ENCODE measurements at places on chromosomes 13 and 19.

GRCh38 chr19:52938761-52939160 is 15.5 kb upstream of the ZNF888 start:
- DNase-seq, result no peak

DNA sequence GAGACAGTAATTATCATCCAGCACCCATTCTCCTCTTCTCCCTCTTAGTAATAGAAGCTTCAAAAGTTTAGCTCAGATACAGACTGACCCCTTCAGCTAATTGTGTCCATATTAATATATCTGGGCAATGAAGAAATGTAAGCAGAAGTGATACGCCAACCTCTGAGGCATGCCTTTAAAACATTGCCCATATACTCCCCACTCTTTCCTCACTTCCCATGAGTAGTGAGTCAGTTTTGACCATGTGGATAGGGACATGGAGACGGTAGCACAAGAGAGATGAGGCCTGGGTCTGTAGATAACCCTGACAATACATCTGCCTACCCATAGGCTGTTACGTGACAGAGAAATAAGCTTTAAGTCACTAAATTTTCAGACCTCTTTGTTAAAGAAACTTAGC is 147.6 kb downstream of the KCTD12 start:
- no peak for DNase-seq

DNA sequence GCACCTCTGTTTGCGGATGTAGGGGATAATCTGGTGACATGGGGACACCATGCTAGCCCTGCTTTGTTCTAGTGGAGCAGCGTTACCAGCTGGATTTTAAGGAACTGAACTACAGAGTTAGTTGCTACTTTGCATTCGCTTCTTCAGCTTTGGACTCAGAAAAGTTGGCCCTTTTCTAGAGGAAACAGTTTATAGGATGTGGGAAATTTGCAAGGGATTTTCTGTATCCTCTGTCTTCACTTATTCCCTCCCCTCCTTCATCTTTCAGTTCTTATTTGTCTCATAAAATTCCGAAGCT is 2.1 kb downstream of the GATAD2A start:
- no peak for DNase-seq

GRCh38 chr19:18542941-18543813 is at the start of gene FKBP8:
Gene FKBP8 (minus strand): TSS chr19:18543573. CDS start chr19:18541970, 1,603 bp downstream.
- peak; percentile 96 for DNase-seq

GRCh38 chr13:67520886-67521285 is 290.8 kb upstream of the PCDH9 start:
- DNase-seq, result no peak

DNA sequence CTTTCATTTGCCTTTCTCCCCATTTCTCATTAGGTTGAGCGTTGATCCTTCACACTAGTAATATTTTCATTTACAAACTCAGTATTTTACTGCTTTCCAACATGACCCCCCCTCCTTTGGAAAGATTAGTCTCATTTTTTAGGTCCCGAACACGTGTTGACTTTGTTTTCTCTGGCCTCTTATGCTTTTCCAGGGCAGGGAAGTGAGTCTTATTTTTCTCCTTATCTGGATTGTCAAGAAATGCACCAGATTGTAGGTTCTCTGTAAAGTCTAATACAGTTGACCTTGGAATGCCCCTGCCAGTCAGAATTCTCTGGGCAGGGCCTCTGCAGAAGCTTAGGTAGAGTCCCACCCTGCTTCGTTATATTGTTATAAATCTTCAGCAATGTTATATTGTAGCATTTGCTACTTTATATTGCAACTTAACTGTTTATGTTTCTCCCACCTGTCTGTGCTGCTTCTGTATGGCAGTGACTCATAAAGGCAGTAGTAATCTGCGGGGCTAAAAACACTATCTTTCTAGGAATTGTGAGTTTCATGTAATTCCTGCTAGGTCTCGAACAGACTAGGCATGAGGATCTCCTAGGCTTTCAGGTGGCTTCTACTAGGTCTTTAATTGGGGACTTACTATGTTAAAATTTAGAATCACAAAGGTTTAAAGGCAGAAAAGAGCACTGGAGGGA is 2.0 kb downstream of the TDRD3 start:
- DNase-seq, result peak; percentile 9

GRCh38 chr13:39588384-39588783 is 14.6 kb downstream of the LHFPL6 start:
- DNase-seq, result no peak

DNA sequence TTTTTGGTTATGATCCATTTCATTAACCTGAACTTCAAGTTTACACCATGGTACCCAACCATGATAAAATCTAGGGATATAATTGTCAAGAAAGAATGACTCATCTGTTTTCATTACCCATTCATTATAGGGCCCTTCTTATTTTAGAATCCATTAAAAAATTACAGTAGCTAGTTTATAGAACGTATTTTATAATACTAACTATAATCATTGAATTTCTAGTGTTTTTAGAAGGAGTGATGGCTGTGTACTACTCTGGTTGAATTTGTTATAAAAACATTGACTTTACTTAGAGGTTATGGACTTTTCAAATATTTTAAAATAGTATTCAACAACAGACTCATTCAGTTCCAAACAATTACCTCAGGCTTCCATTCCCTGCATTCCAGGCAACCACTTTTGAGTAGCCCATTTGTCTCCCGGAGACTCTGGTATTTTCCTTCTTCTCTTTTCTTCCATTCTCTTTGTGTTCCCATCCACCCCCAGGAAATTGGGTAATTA is 71.9 kb upstream of the KLF12 start:
- peak; percentile 94 for DNase-seq
